ENCODE measurements at places on chromosomes 16 and 17. TPM values are rescaled to one million over a fixed set of nuclear protein-coding genes. Genes with fewer than 3 reads are reported as not detected.

DNA sequence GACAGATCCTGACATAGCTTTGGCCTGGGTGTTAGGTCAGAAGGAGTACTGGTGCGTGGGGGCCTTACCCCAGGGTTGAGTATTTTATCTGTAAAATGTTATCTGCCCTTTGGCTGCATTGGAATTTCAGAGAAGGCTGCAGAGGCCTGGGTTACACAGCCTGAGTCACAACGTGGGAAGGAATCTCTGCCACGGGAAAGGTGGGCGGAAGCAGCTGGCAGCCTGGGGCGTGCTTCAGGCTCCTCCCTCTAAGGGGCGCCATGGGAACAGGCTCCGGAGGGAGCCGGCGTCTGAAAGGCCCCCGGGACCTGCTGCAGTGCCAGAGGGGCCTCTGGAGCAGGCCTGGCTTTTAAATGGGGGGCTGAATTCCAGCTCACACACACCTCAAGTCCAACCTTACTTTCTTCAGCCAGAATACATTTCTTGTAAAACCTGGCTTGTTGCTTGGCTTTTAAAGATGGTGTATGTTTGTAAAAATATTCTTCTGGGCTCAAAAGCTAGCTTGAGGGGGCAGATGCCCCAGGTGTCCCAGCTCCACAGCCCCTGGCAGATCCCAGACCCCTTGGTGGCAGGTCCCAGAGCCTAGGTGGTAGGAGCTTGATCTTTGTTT is 142.2 kb downstream of the RAB11FIP4 start:
- no peak overlapping the region for H3K4me3 ChIP-seq
- H3K27me3 ChIP-seq, result no peaks in the 10 kb centered on the region
- H3K27ac ChIP-seq, result no peak overlapping the region
- peaks cover 5% of the 10 kb centered on the region for H3K36me3 ChIP-seq
- H3K4me1 ChIP-seq, result peaks cover 6% of the 10 kb centered on the region
- no peak for DNase-seq

DNA sequence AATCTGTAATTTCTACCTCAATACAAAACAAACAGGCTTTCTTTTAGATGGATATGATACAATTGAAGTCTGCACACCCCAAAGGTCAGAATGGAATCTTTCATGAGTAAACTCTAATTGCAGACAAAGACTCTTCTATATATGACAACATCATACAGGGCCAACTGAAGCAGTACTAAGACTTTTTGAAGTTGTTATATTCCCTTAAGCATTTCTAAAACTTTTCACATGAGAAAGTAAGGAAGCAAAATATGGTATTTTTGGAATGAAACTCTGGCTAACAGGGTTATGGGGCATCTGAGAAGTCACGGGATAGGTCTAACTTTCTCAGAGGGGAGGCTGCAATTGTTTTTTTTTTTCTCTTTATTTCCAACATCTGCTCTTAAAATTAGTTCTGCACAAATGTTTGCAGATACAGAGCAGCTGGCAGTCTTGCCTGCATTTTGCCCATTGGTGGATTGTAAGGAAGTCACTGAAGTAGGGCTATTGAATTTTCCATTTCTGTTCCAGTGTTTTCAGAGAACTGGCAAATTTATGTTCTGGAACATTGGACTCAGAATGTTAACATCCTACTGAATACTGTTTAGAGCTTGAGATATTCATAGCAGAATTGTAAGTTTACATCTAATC is 59.1 kb downstream of the SSH2 start:
- no peak overlapping the region for H3K27ac ChIP-seq
- H3K27me3 ChIP-seq, result no peaks in the 10 kb centered on the region
- H3K36me3 ChIP-seq, result peaks cover 11% of the 10 kb centered on the region
- DNase-seq, result no peak
- H3K4me3 ChIP-seq, result no peak overlapping the region

- no peaks in the 10 kb centered on the region for H3K27me3 ChIP-seq
- no peak overlapping the region for H3K27ac ChIP-seq
- H3K36me3 ChIP-seq, result peaks cover 25% of the 10 kb centered on the region
- no peaks in the 10 kb centered on the region for H3K4me1 ChIP-seq
- DNase-seq, result no peak
- no peak overlapping the region for H3K4me3 ChIP-seq
Measured at GRCh38 chr17:42210046-42210445, 15.8 kb upstream of the GHDC start.

GRCh38 chr16:88678224-88678979 is 7.9 kb downstream of the SNAI3 start:
- H3K27me3 ChIP-seq, result no peaks in the 10 kb centered on the region
- H3K27ac ChIP-seq, result no peak overlapping the region
- no peak for DNase-seq
- peaks cover 20% of the 10 kb centered on the region for H3K4me1 ChIP-seq
- peaks cover 8% of the 10 kb centered on the region for H3K36me3 ChIP-seq

GRCh38 chr17:32936894-32937500 is 9.0 kb downstream of the TMEM98 start:
- DNase-seq, result peak; percentile 67
- H3K27ac ChIP-seq, result no peak overlapping the region
- no peaks in the 10 kb centered on the region for H3K4me1 ChIP-seq
- H3K36me3 ChIP-seq, result no peaks in the 10 kb centered on the region
- H3K4me3 ChIP-seq, result no peak overlapping the region

- no peaks in the 10 kb centered on the region for H3K27me3 ChIP-seq
- H3K27ac ChIP-seq, result peak overlapping the region; percentile 94
- peak overlapping the region; percentile 76 for H3K4me3 ChIP-seq
- H3K36me3 ChIP-seq, result peaks cover 12% of the 10 kb centered on the region
- peak; percentile 48 for DNase-seq
- H3K4me1 ChIP-seq, result peaks cover 54% of the 10 kb centered on the region
Measured at GRCh38 chr16:89097392-89097772, 3.7 kb downstream of the ACSF3 start.

- H3K36me3 ChIP-seq, result no peaks in the 10 kb centered on the region
- no peak overlapping the region for H3K27ac ChIP-seq
- no peak for DNase-seq
- no peaks in the 10 kb centered on the region for H3K27me3 ChIP-seq
- no peaks in the 10 kb centered on the region for H3K4me1 ChIP-seq
- H3K4me3 ChIP-seq, result no peak overlapping the region
Measured at GRCh38 chr16:9929836-9930235, 252.4 kb downstream of the GRIN2A start.

- no peak overlapping the region for H3K27ac ChIP-seq
- DNase-seq, result no peak
- H3K36me3 ChIP-seq, result no peaks in the 10 kb centered on the region
- no peaks in the 10 kb centered on the region for H3K4me1 ChIP-seq
Measured at GRCh38 chr16:75987323-75987722, 261.0 kb upstream of the CPHXL start.

- peaks cover 3% of the 10 kb centered on the region for H3K36me3 ChIP-seq
- no peak for DNase-seq
- no peak overlapping the region for H3K4me3 ChIP-seq
- peaks cover 6% of the 10 kb centered on the region for H3K4me1 ChIP-seq
Measured at GRCh38 chr17:77535892-77536291, 395.1 kb downstream of the SEC14L1 start.

DNA sequence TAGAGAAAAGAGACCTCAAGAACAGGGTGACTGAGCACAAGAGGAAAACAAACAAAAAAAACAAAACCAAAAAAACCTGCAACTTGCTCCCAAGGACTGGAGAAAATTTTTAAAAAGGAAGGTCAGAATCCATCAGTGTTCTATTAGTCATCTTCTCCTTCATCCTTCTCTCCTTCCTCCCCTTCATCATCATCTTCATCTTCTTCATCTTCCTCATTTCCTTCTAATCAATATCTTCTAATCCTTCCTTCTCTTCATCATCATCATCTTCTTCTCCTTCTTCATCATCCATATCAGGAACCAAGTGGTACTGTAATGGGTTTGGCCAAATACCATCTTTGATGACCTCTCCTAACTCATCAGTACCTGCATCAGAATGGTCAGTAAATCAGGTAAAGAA is 12.2 kb downstream of the HSF5 start:
- peaks cover 3% of the 10 kb centered on the region for H3K4me1 ChIP-seq
- no peak for DNase-seq
- H3K27me3 ChIP-seq, result peaks cover 2% of the 10 kb centered on the region
- H3K36me3 ChIP-seq, result no peaks in the 10 kb centered on the region

The SETD1A gene
- total RNA-seq, result 33.4 TPM

The CYB5D1 gene
- 7.9 TPM for total RNA-seq

The KRTAP2-3 gene
- not detected for total RNA-seq

The GNG13 gene
- not detected for total RNA-seq

The CSH1 gene
- total RNA-seq, result not detected

The MYH8 gene
- not detected for total RNA-seq

The CRHR1 gene
- total RNA-seq, result not detected
